Inflammatory macrophage treated with lipopolysaccharide for 1 hour (primary cell): ENCODE measurements at places on chromosomes 5 and 9.

- no peak for DNase-seq
These were observed 105.1 kb downstream of the MSX2 start for GRCh38 chr5:174829511-174829864.

DNA sequence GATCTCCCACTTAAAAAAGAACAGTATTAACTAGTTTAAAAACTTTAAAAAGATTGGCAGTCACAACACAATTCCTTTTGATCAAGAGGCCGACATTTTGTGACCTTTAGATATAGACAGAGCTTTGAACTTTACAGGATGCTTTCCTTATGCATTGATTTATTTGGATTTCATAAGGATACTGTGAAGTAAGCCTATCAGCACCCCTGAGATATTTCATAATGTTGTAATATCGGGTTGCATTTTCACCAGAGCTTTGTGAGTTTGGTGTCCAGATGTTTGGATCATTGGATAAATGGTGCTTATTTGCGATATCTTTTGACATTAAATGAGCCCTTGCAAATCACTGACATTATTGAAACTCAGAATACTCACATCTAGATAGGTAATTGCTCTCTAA, 7.7 kb downstream of the PALM2AKAP2 start:
- no peak for DNase-seq

DNA sequence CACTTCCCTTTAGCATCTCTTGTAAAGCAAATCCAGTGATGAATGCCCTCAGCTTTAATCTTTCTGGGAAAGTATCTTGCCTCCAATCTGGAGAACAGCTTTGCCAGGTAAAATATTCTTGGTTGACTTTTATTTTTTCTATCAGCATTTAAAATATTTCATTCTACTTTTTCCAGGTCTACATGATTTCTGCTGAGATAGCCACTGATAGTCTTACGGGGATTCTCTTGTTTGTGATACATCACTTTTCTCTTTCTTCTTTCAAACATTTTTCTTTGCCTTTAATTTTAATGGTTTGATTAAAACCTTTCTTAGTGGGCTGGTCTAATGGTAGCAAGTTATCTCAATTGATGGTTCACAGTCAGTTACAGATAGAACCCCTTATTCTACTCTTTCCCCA, 33.9 kb upstream of the FAM120A start:
- no peak for DNase-seq

- no peak for DNase-seq
These were observed 21.1 kb upstream of the EXOC3 start for GRCh38 chr5:421901-422300.
